ENCODE measurements at places on chromosomes 13 and 19.

DNA sequence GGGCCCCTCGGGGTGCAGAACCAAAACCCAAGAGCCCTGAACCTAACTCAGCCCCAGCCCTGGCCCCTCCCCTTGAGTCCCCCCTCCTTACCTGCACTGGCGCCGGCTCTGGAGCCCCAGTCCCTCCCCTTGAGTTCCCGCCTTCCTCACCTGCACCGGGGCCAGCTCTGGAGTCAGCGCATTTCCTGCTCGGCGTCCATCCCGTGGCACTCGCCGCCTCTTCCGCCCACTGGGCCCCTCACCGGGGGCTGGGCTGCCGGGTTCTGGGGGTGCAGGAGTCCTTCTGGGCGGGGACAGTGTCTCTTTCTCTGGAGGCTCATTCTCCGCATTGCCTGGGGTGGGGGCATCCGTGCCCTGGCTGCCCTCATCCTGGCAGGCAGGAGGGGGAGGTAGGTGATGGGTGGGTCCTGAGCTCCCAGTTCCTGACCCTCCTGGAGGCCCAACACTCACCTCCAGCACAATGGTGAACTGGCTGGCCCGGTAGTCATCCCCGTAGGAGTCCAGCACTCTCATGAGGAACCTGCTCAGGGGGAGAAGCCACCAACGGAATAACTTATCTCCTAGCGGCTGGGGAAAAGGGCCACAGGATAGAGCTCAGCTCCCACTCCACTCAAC lies 5.3 kb downstream of the NDUFA3 start:
- DNase-seq: no peak

GRCh38 chr13:26836626-26837025 lies 76.0 kb upstream of the GPR12 start:
- DNase-seq: no peak

DNA sequence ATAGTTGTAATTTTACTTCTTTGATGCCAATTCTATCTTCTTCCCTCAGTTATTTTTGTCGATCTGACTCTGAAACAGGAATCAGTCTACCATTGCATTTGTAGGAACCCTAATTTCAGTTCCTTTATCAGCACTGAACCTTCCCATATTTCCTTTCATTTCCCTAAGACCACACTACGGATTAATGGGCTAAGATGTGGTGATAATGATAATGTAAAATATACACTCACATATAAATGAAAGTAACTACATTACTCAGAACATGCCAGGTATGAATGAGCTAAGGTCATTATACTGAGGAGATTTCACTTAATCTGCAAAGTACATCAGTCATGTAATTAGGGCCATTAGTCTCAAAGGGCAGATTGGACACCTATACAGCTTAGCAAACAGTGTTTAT lies 60.2 kb upstream of the RFC3 start:
- no peak for DNase-seq

GRCh38 chr13:70568571-70568970 lies 460.3 kb upstream of the KLHL1 start:
- DNase-seq: no peak

GRCh38 chr13:98201189-98201588 lies 24.1 kb upstream of the RNF113B start:
- DNase-seq: no peak

- no peak for DNase-seq
These were observed 725.0 kb downstream of the UQCRFS1 start for GRCh38 chr19:28487999-28488398.

DNA sequence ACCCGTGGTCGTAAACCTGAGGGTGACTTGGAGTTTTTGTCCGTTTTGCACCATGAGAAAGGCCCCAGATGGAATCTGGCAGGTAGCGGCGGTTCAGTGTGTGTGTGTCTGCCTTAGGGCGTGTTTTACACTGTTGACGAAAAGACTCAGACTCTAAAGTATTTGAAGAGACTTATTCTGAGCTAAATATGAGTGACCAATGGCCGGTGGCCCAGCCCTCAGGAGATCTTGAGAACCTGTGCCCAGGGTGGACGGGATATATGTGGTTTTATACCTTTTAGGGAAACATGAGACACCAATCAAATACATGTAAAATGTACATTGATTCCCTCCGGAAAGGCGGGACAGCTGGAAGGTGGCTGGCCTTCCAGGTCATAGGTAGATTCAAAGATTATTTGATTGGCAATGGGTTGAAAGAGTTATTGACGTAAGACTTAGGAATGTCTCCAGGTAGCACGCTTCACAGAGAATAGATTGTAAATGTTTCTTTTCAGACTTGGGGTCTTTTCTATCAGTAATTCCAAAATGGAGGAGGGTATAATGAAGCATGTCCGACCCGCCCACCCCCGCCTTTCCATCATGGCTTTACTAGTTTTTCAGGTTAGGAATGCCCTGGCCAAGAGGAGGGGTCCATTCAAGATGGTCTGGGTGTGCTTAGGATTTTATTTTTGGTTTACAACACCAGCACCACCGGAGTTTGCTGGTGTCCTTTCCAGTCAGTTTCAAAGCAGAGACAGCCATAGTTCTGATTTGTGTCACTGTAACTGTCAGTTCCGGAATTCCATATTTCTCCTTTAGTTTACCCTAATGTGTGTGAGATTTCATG lies 1.0 kb upstream of the ZNF529 start:
- no peak for DNase-seq

- DNase-seq: no peak
These were observed 34.8 kb upstream of the NDFIP2 start for GRCh38 chr13:79445968-79446645.

GRCh38 chr19:58284199-58284598 lies 5.4 kb downstream of the ZNF8 start:
- no peak for DNase-seq

- DNase-seq: peak; percentile 85
These were observed 70.8 kb downstream of the NUFIP1 start for GRCh38 chr13:44918326-44919103.

GRCh38 chr19:30076751-30077670 lies 135.0 kb downstream of the URI1 start:
- no peak for DNase-seq

GRCh38 chr13:51348069-51348967 lies 8.8 kb downstream of the SERPINE3 start:
- DNase-seq: no peak

DNA sequence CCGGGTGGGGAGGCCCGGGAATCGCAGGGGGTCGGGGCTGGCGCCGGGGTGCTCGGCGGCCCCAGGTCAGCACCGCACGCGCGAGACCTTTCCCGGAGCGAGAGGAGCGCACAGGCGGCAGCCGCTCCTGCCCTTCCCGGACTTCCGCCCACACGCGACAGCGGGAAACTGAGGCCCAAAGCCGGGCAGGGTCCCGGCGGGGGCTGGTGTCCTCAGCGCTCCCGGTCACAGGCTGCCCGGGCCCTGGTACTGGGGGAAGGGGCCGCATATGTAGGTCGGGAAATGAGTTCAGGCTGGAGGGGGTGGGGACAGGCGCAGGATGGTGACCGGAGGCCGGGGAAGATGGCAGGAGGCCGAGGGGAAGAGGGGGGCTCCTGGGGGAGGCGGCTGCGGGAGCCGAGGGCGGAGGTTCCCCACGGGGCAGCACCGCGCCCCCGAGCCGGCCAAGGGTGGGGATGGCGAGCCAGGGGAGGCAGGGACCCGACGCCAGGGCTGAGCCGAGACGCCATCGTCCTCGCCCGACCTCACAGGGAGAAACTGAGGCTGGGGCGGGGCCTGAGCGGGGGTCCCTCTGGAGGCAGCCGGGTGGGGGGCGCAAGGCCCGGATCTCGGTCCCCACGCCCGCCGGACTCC lies 662 bp downstream of the CBARP start:
- DNase-seq: no peak

DNA sequence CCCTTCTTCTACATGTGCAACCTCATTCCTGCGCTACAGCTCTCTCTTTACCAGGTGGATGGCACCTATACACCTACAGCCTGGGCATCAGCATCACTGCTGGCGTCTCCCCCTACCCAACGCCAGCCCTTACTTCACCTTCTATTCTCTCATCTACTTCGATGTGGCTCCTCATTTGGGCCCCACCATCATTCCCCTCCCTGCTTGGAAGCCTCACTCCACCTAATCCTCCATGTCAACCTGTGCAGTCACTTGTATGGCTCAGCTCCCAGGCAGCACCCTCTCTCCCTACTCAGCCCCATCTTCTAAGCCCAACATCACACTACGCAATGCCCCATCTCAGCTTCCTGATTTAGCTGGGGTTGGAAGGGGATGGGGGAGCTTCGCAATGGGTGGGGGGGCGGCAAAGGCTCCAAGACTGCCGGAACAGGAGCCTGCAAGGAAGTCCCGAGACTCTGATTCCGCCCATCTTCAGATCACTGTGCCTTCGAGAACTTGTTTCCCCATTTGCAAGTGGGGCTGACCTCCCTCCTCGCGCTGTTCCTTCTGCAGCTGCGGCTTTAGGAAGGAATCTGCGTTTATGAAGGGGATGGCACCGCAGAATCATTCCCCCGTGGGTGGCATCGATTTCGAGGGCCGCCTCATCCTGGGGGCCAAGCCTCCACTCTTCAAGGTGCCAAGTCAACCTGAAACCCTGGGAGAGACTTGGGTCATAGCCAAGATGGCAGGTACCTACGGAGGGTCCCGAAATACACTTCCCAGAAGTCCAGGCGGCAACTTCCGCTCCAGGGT lies 913 bp downstream of the MZF1 start:
- DNase-seq: no peak

DNA sequence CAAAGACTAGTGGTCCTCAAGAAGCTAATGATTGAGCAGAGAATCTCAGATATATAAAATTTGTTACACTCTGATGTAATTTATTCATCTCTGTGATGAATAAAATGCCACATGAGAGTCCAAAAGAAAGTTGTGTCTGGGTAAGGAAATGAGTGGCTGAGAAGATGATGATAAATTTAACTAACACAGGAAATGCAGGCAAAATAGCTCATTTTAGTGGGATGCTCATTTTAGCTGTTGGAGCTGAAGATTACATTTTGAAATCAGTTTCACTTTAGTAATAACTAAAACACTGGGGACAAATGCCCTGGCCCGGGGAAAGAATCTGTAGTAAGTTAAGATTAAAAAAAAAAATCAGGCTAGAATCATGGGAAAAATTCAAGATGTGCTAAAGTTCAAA lies 35.2 kb downstream of the SPRY2 start:
- DNase-seq: no peak

- DNase-seq: no peak
These were observed 34.9 kb upstream of the POMP start for GRCh38 chr13:28623782-28624706.

DNA sequence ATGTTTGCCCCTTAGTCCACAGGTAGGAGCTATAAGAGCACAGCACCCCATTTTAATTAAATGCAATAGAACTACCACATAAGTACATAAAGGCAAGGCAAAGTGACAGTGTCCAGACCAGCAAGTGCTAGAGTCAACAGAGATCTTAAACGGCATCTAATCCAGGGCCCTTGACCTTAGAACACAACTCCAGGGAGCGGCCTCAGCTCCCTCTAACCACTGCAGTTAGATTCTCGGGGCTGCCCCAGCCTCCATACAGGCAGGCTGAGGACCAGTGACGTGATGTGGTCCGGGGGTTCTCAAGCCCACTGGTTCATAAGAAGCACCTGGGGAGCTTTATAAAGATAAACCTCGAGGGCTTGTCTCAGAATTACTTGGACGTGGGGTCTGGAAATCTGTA lies 10.0 kb upstream of the ATP12A start:
- DNase-seq: no peak

DNA sequence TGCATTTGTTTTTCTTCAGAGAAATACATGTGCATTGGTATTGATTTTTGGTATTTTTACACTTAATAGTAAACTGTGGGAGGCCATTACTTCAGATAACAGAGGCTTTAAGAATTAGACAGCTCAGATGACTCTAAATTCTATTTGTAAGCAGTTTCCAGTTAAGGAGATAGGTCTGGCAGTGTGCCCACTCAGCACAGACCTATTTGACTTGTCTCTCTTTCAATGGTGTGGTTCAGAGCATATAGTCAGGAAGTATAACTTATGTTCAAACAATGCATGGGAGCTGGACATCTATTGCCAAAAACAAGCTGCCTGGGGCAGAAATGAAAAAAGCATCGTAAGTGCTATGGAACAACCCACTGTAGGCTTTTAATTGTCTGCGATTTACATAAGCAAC lies 370.7 kb downstream of the HS6ST3 start:
- DNase-seq: no peak

- DNase-seq: peak; percentile 86
These were observed 348.1 kb downstream of the FOXO1 start for GRCh38 chr13:40318366-40318765.

DNA sequence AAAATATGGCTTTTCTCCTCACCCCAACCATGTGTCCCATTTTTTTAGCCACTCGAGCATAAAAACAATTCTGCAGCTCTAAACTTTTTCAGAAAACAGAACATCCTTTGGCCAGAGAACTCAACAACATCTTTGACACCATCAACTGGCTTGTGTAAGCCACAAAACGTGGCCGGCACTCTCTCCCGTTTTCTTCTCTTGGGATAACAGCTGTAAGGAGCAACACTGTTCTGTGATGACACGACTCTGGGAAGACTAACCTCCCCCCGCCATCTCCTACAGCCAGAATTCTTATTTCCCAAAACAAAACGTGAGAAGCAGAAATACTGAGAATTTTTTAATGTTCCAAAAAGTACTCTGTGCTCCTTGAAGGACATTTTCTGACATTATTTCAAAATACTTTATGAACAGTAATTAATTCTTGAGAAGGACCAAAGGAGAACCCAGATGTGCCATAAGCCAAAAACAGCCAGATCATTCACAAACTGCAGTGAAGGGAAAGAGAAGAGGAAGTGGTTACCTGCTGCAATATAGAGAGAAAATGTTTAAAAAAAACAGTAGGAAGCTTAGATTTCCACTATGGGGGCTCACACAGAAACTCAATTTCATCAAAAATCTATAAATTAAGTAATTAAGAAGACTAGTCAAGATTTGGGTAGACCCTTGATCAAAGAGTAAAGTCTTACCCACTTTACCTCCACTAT lies 25.8 kb downstream of the COL4A1 start:
- DNase-seq: peak; percentile 77

GRCh38 chr19:44846455-44847143 lies 502 bp downstream of the NECTIN2 start:
- no peak for DNase-seq

DNA sequence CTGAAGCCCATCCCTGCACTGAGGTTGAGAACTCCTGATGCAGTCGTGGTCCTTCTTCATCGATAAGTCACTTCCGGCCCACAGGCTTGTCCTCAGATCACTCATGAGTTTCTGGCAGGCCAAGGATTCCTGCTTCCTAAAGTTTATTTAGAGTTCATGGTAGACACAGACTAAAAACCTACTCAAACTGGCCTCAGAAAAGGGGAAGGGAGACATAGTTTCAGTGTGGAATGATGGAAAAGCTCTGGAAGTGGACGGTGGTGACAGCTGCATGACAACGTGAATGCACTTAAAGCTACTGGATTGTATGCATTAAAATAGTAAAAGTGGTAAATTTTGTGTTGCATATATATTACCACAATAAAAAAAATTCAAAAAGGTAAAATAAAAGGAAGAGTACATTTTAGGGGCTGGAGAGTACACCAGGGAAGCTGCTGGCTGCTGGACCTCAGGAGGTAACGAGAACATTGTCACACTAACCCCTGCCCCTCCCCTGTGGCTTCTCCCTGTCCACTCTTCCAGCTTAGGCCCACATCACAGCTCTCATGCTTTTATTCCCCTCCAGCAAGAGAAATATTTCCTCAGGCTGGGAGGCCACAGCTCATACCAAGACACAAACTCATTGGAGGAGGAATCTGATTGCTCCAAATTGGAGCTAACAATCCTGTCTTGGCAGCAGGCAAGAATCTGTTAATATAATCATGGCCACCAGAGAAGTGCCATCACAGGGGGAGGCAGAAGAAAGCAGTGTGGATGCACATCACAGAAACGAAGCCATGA lies 741.0 kb downstream of the UQCRFS1 start:
- no peak for DNase-seq
